ENCODE measurements at places on chromosomes 4 and X. TPM values are rescaled to one million over a fixed set of nuclear protein-coding genes. Genes with fewer than 3 reads are reported as not detected.

GRCh38 chr4:170476351-170476750 lies 386.6 kb upstream of the AADAT start:
- no peaks in the 10 kb centered on the region for H3K4me1 ChIP-seq
- H3K27ac ChIP-seq: no peak overlapping the region
- H3K27me3 ChIP-seq: no peaks in the 10 kb centered on the region
- DNase-seq: no peak
- H3K4me3 ChIP-seq: no peak overlapping the region

GRCh38 chr4:23455456-23456158 lies 434.2 kb downstream of the PPARGC1A start:
- no peak overlapping the region for H3K27ac ChIP-seq
- no peaks in the 10 kb centered on the region for H3K4me1 ChIP-seq
- no peak overlapping the region for H3K4me3 ChIP-seq
- no peaks in the 10 kb centered on the region for H3K27me3 ChIP-seq

- DNase-seq: no peak
- H3K27ac ChIP-seq: no peak overlapping the region
- H3K36me3 ChIP-seq: no peaks in the 10 kb centered on the region
- no peaks in the 10 kb centered on the region for H3K27me3 ChIP-seq
- H3K4me3 ChIP-seq: no peak overlapping the region
- no peaks in the 10 kb centered on the region for H3K4me1 ChIP-seq
Measured at GRCh38 chr4:117796677-117797076, 237.6 kb upstream of the NDST3 start.

DNA sequence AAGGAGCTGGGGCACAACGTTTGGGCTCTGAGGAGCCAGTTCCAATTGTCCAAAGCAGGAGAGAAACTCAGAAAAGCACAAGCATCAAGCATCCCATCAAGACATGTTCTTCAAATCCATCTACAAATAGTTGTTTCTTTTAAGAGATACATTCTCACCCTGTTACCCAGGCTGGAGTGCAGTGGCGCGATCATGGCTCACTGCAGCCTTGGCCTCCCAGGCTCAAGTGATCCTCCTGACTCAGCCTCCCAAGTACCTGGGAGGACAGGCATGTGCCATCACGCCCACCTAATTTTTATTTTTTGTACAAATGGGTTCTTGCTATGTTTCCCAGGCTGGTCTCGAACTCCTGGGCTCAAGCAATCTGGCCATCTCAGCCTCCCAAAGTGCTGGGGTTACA lies 18.1 kb downstream of the NELFA start:
- H3K4me3 ChIP-seq: no peak overlapping the region
- H3K4me1 ChIP-seq: no peaks in the 10 kb centered on the region
- peaks cover 37% of the 10 kb centered on the region for H3K36me3 ChIP-seq
- H3K27me3 ChIP-seq: no peaks in the 10 kb centered on the region
- DNase-seq: no peak

DNA sequence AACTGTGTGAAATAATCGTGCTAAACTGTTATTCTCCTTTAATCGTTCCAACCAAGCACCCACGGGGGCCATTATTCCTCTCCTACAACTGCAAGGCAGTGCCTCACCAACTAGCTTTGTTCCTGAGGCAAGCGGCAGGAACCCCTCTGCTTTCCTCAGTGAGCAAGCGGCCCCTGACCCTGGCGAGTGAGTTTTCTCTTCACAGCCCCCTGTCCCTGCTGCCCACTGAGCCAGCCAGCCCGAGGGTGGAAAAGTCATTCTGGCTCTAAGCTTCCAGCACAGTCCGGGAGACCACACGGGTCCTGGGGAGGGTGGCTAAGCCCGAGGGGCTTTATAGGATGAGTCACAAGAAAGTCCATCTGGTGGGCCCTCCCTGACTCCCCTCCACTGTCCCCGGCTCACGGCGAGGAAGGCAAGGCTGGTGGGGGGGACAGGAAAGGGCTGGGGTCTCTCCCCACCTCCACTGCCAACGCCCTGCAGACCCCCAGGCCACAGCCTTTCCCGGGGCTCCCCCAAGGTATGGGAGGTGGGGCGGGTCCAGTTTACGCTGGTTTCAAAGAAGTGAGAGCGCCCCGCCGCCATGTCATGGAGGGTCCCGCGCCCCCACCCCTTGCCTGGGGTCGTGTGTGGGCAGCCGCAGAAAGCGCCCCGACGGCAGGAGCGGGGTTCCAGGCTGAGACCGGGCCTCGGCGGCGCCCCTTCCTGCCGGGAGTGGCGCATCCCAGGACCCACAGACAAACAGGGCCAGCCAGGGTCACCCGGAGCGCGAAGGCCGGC lies 45.0 kb downstream of the CPLX1 start:
- H3K27me3 ChIP-seq: no peaks in the 10 kb centered on the region
- peak overlapping the region; percentile 74 for H3K4me3 ChIP-seq
- H3K4me1 ChIP-seq: peaks cover 35% of the 10 kb centered on the region
- H3K36me3 ChIP-seq: peaks cover 20% of the 10 kb centered on the region

WNK3 gene
- total RNA-seq: not detected

DNA sequence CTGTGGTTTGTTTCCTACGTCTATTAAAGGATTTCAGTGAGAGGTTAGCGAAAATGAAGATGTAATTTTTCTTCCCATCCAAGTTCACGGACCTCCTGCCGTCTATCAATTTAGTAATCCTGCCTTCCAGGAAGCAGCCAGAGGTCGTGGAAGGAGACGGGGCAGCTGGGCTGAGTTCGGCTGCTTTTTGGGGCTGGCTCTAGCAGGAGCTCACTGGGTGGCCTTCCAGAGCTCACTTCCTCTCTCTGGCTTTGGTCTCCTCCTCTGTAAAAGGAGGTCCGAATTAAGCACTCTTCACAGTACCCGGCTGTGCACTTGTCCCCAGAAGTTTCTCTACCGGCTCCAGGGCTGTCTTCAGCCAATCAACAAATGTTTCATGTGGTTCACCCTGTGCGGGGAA lies 295.4 kb downstream of the BCOR start:
- DNase-seq: no peak
- H3K27me3 ChIP-seq: no peaks in the 10 kb centered on the region
- no peak overlapping the region for H3K4me3 ChIP-seq
- H3K27ac ChIP-seq: no peak overlapping the region

ADGRG2 gene
- total RNA-seq: not detected

Data from CD4-positive, CD25-positive, alpha-beta regulatory T cell (primary cell).